ENCODE measurements at places on chromosomes 4 and X.

- no peak for DNase-seq
Observed at GRCh38 chr4:106011387-106011786, 116.1 kb downstream of the NPNT start.

GRCh38 chr4:169823685-169824084, 65.9 kb upstream of the HPF1 start:
- DNase-seq, result no peak

DNA sequence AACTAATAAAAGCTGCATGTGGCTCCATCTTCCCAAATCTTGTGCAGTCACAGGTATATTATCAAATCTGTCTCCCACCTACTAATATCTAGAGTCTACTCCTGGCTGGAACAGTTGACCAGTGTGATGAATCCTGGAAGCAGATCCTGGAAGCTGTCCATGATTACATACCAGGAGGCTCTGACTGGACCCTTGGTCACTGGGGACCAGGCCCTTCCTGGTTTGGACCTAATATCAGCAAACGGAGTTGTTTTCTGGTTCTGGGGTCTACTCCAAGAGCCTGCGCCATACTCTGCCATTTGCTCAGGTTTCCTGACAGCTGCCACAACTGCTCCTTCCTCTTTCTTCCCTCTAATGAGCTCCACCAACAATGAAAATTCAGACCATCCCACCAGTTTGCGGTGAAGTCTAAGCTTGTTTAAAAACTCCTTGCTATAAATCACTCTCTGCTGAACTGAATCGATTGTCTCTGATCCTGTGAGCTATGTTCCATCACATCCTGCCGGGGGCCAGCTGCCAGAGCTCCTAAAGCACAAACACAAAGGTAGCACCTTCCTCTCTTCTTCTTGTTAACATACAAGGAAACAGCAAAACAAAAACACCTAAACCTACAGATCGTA, 114.2 kb downstream of the PALLD start:
- no peak for DNase-seq

DNA sequence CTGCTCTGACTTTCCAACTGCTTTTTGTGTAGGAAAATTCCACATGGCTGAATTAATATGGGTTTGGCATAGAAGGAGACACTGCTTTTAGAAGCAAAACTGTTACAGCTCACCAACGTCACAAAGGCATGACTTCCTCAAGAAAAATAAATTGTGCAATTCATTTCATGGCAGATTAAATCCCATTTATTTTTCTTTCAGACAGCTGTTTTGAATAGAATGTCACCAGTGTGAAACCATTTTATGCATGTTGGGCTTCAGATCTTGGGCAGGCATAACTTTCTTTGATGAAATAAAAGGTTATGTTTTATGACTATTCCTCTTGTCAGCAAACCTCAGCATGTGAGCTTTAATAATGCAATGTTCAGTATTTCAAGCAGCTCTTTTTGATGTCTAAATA, 542.8 kb downstream of the GALNTL6 start:
- DNase-seq, result no peak

- peak; percentile 28 for DNase-seq
Observed at GRCh38 chrX:19739683-19740082, 147.7 kb downstream of the SH3KBP1 start.

- DNase-seq, result no peak
Observed at GRCh38 chrX:7606039-7606652, 236.8 kb upstream of the VCX start.

DNA sequence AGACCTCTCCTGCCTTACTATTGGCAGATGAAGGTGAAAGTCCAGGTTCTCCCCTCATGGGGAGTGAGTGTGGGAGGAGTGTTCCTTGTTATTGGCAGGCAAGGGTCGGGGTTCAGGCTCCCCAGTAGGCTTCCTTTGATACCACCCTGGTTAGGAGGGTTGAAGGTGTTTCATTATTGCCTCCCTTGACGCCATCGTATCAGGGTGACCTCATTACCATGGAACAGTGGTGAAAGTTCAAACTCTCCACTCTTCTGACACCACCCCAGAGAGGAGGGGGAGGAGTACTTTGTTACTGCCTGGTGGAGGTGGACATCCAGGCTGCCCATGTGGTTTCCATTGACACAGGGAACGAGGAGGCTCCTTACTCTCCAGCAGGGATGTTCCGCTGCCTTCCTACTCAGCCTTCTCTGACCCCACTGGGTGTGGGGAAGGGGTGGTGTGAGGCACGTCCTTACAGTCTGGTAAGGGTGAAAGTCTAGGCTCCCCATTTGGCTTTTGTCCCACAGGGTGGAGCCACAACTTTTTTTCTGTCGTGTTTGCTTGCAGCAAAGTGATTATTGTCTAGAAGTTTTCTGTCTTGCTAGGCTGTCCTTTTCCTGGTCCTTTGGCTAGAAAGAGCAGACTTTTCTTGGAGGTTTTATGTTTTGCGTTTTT, 37.2 kb upstream of the USP9X start:
- DNase-seq, result no peak

GRCh38 chr4:150381036-150381435, 200.9 kb upstream of the MAB21L2 start:
- no peak for DNase-seq

- DNase-seq, result no peak
Observed at GRCh38 chrX:66051980-66052379, 12.1 kb upstream of the VSIG4 start.
